ENCODE measurements at places on chromosomes 6 and 20.

GRCh38 chr6:6750594-6751265 is 162.2 kb downstream of the LY86 start:
- DNase-seq, result no peak

GRCh38 chr20:20440481-20440880 is 72.6 kb downstream of the INSM1 start:
- DNase-seq, result no peak

- no peak for DNase-seq
Observed at GRCh38 chr20:47795214-47795907, 10.1 kb upstream of the SULF2 start.

DNA sequence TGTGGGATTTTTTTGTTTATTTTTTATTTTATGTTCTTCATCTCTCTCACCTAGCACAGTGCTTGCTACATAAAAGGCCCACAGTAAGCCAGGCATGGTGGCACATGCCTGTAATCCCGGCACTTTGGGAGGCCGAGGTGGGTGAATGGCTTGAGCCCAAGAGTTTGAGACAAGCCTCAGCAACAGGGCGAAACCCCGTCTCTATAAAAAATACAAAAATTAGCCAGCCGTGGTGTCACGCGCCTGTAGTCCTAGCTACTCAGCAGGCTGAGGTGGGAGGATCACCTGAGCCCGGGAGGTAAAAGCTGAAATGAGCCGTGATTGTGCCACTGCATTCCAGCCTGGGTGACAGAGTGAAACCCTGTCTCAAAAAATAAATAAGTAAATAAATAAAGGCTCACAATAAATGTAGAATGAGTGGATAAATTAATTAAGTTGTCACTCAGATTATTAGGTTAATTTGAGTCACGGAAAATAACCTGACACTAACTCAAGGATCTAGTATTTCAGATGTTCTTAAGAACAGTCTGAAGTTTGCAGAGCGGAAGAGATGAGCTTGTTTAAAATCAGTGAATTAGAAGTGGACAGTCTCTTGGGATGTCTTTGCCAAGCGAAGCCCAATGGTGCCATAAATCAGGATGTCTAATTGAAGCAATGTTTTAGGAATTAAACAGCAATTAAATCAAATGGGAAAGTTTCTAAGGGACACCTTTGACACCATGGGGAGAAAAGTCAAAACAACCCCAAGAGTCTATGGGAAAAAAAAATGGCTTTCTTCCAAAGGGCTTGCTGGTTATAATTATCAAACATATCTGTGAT is 214.4 kb downstream of the ZNF217 start:
- no peak for DNase-seq

DNA sequence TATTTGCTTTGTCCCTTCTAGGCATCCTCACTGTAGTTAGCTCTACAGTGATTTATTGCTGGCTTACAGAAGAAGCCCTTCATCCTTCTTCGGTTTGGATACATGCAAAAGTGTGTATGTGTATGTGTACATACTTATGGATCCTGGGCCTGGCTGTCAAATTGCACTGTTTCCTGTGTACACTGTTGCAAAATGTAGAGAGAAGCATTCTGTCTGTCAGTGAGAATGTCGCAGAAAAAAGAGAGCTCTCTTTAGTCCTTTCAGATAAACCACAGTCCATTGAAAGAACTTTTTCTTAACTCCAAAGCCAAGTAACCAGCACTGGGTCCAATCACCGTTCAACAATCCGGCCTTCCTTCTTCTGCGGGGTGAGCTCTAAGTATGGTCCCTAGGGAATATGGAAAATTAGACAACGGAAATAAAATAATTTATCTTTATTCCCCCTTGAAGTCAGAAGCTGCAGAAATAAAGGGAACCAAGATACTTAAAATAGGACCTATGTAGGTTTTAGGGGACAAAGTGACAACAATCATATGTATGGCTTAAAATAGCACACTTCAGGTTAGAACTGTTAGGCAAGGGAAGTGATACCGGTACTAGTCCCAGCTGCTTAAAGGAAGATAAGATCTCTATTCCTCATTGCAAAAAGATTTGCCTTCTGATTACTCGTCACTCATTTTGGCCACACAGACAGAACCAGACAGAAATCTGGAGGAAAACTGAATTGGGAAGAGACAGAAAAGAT is 107.0 kb downstream of the CD83 start:
- DNase-seq, result no peak

DNA sequence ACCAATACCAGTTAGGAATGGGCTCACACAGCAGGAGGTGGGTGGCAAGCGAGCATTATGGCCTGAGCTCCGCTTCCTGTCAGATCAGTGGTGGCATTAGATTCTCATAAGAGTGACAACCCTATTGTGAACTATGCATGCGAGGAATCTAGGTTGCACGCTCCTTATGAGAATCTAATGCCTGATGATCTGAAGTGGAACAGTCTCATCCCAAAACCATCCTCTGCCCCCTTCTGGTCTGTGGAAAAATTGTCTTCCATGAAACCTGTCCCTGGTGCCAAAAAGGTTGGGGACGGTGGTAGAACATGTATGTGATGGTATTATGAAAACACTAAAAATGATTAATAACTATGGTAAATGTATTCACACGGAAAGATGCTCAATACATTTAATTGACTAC is 99.7 kb upstream of the HIVEP1 start:
- no peak for DNase-seq

DNA sequence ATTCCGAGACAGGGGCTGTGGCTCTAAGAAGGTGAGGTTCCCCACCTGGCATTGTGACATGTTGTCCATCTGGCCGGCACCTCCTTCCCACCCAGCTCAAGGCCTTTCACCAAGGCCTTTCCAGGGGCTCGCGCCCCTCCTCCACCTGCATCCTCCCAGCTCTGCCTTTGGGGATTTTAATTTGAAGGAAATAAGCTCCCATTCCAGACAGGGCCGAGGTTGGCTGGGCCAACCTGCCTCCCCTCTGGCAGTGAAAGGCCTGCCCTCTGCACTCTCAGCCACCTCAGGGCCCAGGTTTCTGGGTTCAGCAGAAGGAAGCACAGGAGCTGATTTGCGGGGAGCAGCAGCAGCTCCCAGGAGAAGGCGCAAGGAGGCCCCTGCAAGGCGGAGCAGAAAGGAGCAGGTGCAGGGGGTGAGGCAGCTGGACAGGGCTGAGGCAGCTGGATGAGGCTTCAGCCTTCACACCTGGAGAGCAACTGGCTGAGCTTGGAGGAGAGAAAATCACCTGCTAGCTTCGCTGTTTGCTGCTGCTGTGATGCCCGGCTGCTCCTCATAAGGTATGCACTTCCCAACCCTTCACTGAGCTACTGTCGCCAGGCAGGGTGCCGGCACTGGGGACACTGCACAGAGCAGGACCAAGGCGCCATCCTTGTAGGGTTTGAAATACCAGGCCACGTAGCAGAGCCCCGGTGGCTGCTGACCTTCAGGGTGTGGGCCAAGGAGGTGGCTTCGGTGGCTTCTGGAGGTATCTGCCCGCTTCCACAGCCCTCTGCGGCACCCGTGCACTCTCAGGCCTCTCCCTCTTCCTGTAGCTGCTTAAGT is 147.0 kb downstream of the SYNDIG1 start:
- no peak for DNase-seq

- DNase-seq, result no peak
Observed at GRCh38 chr20:22836211-22836610, 198.9 kb upstream of the SSTR4 start.

DNA sequence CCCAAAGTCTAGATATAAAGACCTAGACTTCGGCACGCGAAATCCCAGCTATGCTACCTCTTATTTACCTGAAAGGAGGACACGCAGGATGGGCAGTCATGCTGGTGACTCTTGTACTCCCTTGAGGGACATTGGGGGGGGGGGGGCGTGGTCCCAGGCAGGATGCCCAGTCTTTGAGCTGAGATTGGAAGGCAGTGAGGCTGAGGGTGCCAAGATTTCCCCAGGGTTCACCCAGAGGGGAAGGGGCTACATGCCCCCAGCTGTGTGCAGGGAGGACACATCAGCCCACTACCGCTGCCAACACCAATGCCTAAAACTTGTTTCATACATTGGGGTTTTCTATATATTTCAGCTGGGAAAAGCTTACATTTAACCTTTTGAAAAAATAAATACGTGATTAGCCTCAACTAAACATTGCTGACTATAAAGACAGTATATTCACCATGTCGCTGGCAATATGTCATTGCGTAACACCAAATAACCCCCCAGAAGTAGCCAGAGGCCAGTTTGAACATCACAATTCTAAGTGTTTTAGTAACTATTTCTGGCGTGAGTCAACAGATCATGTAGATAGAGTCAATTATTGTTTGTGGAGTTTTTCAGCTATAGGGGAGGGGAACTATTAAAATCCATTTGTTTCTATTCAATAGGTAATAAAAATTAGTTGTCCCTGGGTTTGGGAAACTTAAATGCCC is 21.6 kb downstream of the MGME1 start:
- no peak for DNase-seq

GRCh38 chr6:35765739-35766138 is 10.7 kb upstream of the CLPSL2 start:
- no peak for DNase-seq

GRCh38 chr6:115665310-115665709 is 395.4 kb downstream of the FRK start:
- DNase-seq, result no peak

DNA sequence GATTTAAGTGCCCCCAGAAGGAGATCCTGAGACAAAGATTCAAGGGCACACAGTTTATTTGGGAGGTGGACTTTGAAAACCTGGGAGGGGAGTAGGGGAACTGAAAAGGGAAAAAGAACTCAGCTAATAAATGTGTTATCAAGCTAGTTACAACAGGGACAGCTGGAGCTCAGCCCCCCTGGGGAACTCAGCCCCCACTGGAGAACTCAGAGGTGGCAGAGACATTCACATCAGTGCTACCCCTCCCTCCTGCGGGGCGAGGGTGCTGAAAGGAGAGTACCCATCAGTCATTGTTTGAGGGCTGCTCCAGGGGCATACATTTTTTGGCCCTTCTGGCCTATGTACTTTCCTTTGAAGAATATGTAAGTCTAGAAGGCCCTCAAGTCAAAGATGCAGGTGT is 101.4 kb downstream of the LRFN2 start:
- no peak for DNase-seq

DNA sequence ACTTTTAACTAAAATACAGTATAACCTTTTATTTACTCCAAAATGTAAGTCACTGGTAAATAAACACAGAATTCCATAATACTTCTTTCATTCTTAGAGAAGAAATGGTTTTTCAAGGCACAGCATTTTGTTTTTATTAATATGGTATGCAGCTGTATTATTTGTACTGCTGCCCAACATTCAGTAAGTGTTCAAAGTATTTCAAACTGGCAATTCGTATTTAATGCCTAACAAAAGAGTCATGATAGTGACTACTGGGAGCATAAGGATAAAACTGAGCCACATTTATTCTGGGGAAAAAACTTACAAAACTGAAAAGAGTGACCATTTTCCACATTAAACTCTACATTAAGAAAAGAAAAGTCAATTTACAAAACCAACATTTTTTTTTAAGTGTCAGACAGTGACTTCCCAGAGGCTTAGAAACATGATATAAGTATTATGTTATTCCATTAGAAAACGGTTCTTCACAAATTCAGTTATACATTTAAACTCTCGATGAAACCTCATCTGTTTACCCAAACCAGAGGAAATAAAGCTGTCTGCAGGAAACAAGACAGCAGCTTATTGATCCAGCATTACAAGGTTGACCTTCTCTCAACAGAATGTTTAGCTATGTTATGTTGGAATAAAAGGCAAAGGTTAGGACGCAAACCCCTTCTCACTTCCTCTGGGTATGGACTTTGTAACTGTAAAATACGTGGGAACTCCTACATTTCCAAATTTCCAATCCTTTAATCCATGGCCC is 24.3 kb downstream of the EPB41L2 start:
- no peak for DNase-seq

DNA sequence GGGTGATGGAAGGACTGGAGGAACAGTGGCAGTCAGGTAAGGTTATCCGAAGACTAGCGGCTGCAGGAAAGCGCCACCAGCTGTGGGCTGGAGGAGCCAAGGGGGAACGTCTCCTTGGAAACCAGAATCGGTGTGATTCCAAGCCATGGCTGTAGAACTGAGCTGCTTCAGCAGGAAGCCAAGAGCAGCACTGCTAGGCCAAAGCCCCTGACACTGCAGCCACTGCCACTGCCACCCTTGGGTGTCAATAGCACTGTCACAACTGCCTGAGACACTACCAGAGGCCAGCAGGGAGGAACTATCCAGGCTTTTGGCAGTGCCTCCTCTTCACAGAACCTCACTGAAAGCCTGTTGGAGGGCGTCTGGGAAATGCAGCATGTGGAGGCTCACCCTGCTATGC is 289.6 kb upstream of the SUPT3H start:
- no peak for DNase-seq

DNA sequence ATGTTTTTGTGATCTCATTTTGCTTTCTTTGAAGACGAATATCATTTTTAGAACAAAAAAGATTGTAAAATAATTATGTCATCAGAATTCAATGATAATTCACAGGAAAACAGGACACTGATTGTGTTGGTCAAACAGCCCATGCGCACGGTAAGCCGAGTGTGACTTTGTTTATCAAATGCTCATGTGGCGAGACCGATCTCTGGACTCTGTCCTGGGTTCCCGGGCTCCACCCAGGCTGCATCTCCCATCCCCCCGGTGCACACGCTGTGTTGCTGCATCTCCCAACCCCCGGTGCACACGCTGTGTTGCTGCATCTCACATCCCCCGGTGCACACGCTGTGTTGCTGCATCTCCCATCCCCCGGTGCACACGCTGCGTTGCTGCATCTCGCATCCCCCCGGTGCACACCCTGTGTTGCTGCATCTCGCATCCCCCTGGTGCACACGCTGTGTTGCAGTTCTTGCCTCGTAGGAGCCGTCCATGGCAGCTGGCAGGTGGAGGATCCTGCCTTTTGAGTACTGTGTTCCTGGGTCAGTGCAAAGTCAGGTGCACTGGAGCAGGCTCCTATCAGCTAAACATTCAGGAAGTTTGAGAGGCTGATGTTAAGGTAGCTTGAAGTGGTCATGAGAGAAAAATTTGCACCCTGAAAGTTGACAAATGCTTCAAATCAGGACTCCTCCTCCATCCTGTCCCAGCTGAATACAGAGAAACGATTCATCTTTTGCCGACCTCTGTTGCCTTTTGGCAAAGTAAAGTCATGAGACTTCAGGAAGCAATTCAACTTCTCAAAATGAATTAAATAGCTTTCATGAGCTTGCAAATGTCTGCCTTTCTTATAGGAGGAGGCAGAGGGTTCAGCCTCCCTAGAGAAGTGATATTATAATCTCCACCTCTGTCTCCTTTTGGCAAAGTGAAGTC is 77.1 kb upstream of the FRMD1 start:
- no peak for DNase-seq
